ENCODE measurements at places on chromosomes 13 and 19.

- no peak for DNase-seq
Observed at GRCh38 chr13:39874331-39875053, 219.0 kb downstream of the COG6 start.

- no peak for DNase-seq
Observed at GRCh38 chr19:34461375-34462100, 20.0 kb upstream of the WTIP start.

DNA sequence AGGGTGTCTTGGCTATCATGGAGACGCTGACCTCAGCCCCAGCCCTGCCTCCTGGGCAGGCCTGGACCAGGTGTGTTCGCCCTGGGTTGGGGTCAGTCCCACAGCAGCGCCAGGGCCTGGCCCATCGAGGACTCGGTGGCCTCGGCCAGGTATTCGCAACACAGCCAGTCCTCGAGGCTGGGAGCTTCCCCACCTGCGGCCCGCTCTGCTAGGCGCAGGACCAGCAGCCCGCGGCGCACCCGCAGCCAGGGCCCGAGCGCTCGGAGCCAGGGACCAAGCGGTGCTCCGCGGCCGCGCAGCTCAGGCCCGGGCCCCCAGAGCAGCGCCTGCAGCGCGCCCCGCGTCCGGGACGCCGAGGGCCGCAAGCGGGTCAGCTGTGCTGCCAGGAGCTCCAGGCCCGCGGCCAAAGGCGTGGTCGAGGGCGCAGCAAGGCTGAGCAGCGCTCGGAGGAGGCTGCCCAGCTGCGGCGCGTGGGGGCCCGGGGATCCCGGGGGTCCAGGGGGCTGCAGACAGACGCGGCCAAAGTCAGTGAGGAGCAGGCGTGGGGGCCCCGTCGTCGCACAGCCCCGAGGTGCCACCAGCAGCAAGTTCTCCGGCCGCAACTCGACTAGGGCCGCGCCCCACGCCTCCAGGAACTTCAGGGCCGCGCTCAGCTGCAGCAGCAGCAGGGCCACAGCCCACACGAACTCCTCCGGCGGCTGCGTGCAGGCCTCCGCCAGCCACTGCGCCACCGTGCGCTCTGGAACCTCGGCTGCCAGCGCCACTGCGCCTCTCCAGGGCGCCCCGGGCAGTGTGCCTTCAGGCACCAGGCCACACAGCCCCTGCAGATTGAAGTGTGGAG lies 6.2 kb downstream of the PEAK3 start:
- no peak for DNase-seq

DNA sequence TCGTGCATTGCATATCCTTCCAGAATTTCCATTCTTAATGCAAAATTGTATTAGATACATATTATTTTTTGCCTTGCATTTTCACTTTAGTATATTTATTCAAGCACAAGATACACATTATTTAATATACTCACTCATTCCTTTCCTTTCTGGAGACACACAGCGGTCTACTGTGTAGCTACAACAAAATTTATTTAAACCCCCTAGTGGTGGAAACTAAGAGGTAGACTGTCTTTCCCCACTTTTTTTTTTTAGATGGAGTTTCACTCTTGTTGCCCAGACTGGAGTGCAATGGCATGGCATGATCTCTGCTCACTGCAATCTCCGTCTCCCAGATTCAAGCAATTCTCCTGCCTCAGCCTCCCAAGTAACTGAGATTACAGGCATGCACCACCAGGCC lies 2040.3 kb upstream of the PCDH20 start:
- no peak for DNase-seq

GRCh38 chr19:13347367-13347766 lies 158.9 kb downstream of the CACNA1A start:
- no peak for DNase-seq

DNA sequence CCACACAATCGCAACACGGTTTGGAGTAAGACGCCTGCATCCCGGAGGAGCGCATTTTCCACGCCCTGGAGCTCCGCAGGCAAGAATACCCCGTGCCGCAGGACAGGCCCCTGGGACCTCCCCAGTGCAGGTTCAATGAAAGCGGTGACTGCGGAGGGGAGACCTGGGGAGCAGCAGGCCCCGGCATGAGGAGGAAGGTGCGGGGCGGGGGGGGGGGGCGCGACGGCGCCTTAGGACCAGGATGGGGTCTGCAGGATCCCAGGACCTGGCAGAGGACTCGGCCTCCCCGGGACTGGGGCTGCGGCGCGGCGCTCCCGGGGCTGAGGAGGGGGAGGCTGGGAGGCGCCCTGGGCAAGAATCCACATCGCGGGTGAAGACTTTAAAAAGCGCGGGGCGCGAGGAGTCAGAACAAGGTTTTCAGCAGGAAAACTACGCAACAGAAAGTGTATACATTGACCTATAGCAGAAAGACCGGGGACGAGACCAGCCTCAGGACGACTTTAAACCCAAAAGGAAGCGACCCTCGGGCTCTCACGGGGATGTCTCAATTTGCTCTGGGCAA lies 432 bp downstream of the ZNF611 start:
- DNase-seq: no peak

- DNase-seq: no peak
Observed at GRCh38 chr13:94761407-94761806, 49.1 kb upstream of the SOX21 start.

DNA sequence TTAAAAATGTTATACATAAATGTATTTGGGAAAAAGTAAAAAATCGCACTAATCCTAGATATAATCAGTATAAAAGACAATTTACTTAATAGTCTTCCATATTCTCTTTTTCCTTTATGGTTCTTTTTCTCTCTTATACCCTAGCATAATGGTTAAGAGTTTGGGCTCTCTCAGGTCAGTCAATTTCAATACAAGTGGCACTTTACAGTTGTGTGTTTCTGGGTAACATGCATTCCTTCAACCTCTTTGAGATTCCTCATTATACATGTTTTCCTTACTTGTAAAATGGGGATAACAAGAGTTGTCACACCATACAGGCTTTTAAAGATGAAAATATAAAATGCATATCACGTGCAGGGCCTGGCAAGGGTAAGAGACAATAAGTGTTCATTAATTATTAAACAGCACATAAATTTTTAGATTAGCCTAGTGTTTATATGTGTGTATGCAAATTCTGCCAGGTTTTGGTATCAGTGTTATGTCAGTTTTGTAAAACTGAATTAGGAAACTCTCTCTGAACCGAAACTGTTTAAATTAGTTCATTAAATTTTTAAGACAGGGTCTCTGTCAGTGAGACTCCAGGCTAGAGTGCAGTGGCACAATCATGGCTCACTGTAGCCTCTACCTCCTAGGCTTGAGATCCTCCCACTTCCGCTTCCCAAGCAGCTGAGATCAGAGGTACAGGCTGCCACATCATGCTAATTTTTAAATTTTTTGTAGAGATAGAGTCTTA lies 49.8 kb downstream of the ELF1 start:
- DNase-seq: no peak

GRCh38 chr13:32427852-32428580 lies at the start of gene N4BP2L1:
Gene N4BP2L1 (minus strand): TSS chr13:32428130. CDS start chr13:32428082, 48 bp downstream.
- DNase-seq: peak; percentile 72

DNA sequence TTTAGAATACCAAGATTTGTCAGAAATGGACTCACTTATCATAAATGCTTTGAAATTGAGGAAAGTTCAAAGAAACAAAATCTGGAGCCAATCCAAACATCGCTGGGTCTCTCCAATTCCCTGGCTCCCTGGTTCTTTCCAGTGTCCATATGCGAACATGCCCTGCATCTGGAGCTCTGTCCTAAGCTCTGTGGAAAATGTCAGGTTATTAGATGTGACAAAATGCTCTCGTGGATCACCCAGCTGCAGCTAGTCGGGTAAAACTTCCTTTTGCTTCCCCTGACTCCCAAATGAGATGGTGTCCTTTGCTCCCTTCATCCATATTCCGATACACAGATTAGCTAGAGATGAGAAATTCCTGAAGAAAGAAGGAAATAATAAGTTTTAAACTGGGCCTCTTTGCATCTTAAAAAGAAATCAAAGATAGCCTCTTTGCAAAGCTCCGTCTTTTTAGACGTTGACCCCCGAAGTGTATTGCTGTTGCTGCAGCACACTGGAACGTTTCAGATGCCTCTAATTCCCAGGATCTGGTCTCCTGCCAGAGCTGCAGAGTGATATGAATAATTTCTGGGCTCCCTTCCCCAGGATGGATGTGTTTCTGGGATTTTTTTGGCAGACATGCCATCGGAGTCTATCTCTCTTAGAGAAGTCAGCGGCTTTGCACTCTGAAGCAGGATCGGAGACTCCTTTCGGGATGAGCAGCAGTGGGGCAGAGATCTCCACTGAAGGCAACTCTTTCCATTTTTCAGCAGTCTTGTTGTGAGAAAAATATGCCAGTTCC lies 102.9 kb downstream of the TEX26 start:
- no peak for DNase-seq

DNA sequence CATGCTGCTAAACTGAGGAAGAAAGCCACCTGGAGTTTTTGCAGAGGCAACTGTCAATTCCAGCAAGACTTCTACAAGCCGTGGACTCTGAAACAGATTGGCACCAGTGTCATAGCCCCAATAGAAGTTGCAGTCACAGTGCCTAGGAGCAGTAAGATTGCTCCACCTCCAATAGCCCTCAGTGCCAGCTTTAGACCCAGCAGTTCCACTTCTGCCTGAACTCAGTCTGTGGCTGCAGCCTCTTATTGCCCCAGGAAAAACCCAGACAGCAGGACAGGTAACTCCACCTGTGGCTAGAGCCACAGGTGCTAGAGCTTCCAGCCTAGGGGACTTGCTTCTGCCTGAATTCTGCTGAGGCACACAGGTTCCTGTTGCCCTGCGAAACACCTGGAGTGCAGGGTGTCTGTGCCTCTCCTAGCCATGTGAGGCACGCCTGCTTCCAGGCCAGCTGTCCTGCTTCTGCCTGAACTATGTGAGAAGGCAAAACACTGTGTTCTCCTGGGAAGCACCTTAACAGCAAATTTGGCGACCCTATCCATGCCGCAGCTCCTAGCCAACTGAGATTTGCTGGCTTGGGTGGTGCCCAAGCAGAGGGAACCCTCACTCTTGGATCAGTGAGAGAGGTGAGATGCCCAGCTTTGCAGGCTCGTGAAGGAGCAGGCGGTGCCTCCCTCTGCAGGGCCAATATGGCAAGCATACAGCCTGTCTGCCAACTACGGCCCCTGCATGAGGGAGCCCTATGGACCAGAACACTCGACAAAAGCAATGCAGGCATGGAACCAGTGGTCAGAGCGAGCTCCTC lies 607.6 kb downstream of the PCDH17 start:
- DNase-seq: no peak

DNA sequence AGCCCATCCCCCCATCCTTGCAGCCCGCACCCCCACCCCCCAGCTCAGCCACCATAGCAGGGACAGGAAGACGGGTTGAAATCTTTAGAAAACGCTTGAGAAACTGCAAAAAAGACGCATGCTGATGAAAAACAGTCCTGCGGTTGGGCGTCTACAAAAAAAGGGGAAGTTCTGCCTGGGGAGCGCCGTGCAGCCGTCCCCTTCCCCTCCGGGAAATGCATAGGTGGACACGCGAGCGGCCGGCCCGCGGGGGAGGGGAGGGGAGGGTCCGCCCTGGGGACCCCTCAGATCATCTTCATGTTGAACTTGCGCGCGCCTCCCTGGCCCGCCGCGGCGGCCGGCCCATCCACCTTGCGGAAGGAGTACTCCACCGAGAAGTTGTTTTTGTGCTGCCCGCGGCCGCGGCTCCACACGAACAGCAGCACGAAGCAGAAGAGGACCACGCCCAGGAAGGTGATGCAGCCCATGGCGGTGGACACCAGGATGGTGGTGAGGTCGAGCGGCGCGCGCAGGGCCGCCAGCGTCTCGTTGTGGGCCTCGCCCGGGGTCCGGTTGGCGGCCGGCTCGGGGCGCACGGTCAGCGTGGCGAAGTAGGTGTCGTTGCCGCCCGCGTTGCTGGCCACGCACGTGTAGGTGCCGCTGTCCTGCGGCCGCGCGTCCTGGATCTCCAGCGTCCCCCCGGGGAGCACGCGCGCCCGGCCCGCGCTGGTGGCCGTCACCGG lies 7.9 kb upstream of the PEAK3 start:
- peak; percentile 72 for DNase-seq

GRCh38 chr13:92320323-92320722 lies 906.3 kb upstream of the GPC6 start:
- DNase-seq: no peak

DNA sequence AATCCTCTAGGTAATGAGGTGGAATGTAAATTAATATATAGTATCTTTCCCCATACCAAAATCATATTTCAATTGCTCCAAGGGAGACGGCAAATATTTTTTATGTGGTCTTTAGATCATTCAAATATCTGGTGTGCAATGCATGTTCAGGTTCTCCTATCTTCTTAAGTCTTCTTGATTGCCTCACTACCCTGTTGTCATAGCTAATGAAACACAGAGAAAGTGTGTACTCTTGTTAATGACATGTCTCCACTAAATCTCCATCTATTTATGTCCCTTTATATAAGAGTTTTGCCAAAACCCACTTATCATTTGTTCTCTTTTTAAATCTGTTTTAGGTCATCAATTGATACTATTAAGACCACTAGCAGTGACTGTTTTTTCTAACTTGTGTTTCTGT lies 6.6 kb downstream of the STARD13 start:
- no peak for DNase-seq

GRCh38 chr13:39577838-39578491 lies 25.0 kb downstream of the LHFPL6 start:
- DNase-seq: no peak

DNA sequence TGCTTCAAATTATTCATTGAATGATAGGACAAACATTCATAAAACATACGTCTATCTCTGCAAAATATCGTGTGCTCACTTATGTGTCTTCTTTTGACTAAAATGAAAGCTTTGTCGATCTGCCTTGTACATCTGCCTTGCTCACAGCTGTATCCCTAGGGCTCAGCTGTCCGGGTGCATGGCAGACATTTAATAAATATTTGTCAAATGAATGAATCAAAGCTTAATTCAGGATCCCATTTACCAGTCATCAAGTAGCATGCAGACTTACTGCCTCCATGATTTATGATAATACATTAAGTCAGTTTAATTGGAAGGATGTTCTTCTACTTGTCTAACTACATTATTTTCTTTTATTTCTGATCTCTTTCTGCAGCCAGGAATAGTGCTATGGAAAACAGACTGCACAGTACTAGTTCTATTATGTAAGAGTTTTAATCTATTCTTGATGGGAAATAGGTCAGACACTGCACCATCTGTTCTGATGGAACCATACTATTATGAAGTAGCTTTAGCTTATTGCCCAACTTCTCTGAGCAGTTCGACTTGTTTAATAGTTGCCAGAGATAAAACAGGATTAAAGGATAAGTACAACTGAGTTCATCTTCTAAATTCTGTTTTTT lies 13.2 kb downstream of the SLC46A3 start:
- DNase-seq: no peak

GRCh38 chr13:52845766-52846566 lies 2.5 kb downstream of the PCDH8 start:
- no peak for DNase-seq

- DNase-seq: no peak
Observed at GRCh38 chr13:40319699-40320579, 346.5 kb downstream of the FOXO1 start.

GRCh38 chr19:34666200-34666957 lies 10.6 kb downstream of the SCGB2B2 start:
- no peak for DNase-seq

Data from GM12864 (cell line).